ENCODE measurements at places on chromosomes 6 and 20. TPM values are rescaled to one million over a fixed set of nuclear protein-coding genes. Genes with fewer than 3 reads are reported as not detected.

DNA sequence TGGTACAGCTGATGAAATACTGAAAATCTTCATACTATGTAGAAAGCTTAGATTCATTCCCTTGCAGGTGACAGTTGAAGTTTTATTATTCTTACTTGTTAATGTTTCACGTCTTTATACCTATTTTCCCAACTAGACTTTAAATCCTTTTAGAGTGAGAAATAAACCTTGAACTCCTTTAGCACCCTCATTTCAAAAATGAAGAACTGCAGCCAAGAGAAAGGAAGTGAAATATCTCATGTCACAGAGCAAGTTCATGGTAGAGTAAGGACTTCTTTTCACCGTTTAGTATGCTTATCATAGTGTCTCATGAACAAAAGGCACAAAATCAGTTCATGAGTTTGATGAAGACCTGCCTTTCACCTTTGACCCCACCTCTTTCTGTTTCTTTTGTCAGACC is 38.5 kb downstream of the ORC3 start:
- DNase-seq: no peak

Gene MYL9
- polyA plus RNA-seq: not detected

Gene SYNE1
- polyA plus RNA-seq: 90.8 TPM

DNA sequence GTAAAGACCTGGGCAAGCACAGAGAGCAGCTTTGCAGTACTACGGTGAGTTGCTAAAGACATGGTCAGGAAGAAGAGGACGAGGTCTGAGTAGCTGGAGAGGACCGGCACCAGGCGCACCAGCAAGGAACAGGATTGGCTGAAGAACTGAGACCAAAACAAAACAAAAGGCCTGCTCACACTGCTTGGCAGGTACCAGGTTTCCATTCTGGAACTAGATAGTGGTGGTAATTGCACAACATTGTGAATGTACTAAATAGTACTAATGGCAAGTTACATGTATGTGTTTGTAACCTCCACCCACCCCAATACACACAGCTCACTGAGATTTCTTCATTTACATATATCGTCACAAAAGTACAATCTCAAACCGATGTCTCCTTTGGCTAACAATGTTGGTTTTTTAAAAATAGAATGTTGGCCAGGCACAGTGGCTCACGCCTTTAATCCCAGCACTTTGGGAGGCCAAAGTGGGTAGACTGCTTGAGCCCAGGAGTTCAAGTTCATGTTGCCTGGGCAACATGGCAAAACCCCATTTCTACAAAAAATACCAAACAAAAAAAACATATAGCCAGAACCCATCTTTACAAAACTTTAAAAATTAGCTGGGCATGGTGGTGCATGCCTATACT is 32.5 kb upstream of the LYRM2 start:
- no peak for DNase-seq

- no peak for DNase-seq
Observed at GRCh38 chr6:33962246-33963027, 158.6 kb upstream of the MLN start.

All from naive thymus-derived CD4-positive, alpha-beta T cell (primary cell).